Lower lobe of right lung (tissue), 2 donors: ENCODE measurements at places on chromosomes 16 and 17. TPM values are rescaled to one million over a fixed set of nuclear protein-coding genes. Genes with fewer than 3 reads are reported as not detected.

Gene NACA2
- total RNA-seq, result not detected

Gene KRT20
- total RNA-seq, result not detected

Gene TMIGD1
- not detected for total RNA-seq

Gene TAT
- total RNA-seq, result not detected

Gene HAS3
- total RNA-seq, result 12.6 TPM

Gene FOXL1
- 0.83 TPM for total RNA-seq

Gene DOC2A
- 6.4 TPM for total RNA-seq

Gene ATXN7L3
- total RNA-seq, result 67.4 TPM

Gene KRT9
- not detected for total RNA-seq

Gene CDH11
- total RNA-seq, result 94.1 TPM

Gene CHP2
- 0.80 TPM for total RNA-seq

Gene RPGRIP1L
- total RNA-seq, result 6.6 TPM

Gene YPEL3
- 113 TPM for total RNA-seq

- peak overlapping the region; percentile 93 for H3K27ac ChIP-seq
- H3K27me3 ChIP-seq, result no peaks in the 10 kb centered on the region
- peaks cover 7% of the 10 kb centered on the region for H3K36me3 ChIP-seq
- H3K4me1 ChIP-seq, result peaks cover 26% of the 10 kb centered on the region
- peak overlapping the region; percentile 93 for H3K4me3 ChIP-seq
Observed at GRCh38 chr16:53503991-53504663, 1.1 kb upstream of the AKTIP start.

DNA sequence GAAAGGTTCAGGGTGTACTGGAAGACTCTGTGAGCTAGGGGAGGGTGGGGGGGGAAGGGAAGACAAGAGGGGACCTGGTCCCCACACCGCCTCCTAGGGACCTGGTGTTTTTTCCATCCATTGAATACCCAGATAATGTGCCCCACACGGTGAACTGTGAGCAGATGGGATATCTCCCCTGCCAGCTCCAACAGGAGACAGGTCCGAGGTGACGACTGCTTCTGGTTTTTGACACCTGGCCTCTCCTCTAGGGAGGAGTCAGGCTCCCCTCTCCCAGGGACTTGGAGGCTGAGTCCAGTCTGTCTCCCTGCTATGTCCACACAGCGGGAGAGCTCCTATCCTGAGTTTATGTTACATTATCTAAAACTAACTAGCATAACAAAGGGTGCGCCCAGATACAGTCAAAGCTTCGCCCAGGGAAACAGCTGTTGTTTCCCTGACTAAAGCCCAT lies 1.8 kb downstream of the MARVELD3 start:
- peaks cover 29% of the 10 kb centered on the region for H3K27me3 ChIP-seq
- no peak overlapping the region for H3K27ac ChIP-seq
- DNase-seq, result no peak
- H3K4me3 ChIP-seq, result no peak overlapping the region

DNA sequence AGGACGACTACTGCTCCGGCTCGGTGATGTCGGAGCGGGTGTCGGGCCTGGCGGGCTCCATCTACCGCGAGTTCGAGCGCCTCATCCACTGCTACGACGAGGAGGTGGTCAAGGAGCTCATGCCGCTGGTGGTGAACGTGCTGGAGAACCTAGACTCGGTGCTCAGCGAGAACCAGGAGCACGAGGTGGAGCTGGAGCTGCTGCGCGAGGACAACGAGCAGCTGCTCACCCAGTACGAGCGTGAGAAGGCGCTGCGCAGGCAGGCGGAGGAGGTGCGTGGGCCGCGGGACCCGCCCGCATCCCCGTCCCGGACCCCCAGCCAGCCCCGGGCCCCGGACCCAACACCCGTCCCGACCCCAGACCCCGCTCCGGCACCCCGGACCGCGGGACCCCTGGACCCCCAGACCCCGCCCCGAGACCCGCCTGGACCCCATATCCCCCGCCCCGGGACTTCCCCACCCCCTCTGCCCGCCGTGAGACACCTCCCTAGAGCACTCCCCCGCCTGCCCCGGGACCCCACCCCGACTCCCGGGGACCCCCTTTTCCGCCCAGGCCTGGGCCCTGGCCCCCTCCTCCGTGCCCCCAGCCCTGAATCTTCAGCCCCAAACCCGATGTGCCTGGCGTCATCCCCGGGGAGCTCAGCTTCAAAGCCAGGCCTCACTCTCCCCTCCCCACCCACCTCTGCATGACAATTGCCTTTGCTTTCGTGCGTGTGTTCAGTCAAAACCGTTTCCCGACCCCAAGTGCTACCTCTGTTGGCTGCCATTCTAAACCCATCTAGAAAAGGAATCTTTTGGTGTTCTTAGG lies 594 bp downstream of the MAPK8IP3 start:
- H3K27ac ChIP-seq, result peak overlapping the region; percentile 97
- H3K27me3 ChIP-seq, result no peaks in the 10 kb centered on the region
- peaks cover 27% of the 10 kb centered on the region for H3K4me1 ChIP-seq
- H3K4me3 ChIP-seq, result peak overlapping the region; percentile 99

GRCh38 chr16:48462106-48462740 lies 77.0 kb upstream of the SIAH1 start:
- H3K36me3 ChIP-seq, result no peaks in the 10 kb centered on the region
- H3K4me3 ChIP-seq, result no peak overlapping the region
- H3K27me3 ChIP-seq, result no peaks in the 10 kb centered on the region
- DNase-seq, result no peak
- H3K4me1 ChIP-seq, result no peaks in the 10 kb centered on the region
- H3K27ac ChIP-seq, result no peak overlapping the region

GRCh38 chr16:88437367-88437964 lies 15.6 kb upstream of the ZFPM1 start:
- DNase-seq, result peak; percentile 69
- H3K27ac ChIP-seq, result no peak overlapping the region
- no peak overlapping the region for H3K4me3 ChIP-seq
- H3K36me3 ChIP-seq, result no peaks in the 10 kb centered on the region
- H3K4me1 ChIP-seq, result peaks cover 8% of the 10 kb centered on the region

GRCh38 chr17:76266244-76266938 lies 1.2 kb downstream of the UBALD2 start:
- H3K4me1 ChIP-seq, result peaks cover 78% of the 10 kb centered on the region
- peaks cover 23% of the 10 kb centered on the region for H3K36me3 ChIP-seq
- peak overlapping the region; percentile 92 for H3K4me3 ChIP-seq
- H3K27ac ChIP-seq, result peak overlapping the region; percentile 93
- no peak for DNase-seq

GRCh38 chr17:42797067-42798007 lies 1.2 kb downstream of the COA3 start:
- no peak for DNase-seq
- H3K27ac ChIP-seq, result peak overlapping the region; percentile 83
- H3K4me1 ChIP-seq, result peaks cover 20% of the 10 kb centered on the region

DNA sequence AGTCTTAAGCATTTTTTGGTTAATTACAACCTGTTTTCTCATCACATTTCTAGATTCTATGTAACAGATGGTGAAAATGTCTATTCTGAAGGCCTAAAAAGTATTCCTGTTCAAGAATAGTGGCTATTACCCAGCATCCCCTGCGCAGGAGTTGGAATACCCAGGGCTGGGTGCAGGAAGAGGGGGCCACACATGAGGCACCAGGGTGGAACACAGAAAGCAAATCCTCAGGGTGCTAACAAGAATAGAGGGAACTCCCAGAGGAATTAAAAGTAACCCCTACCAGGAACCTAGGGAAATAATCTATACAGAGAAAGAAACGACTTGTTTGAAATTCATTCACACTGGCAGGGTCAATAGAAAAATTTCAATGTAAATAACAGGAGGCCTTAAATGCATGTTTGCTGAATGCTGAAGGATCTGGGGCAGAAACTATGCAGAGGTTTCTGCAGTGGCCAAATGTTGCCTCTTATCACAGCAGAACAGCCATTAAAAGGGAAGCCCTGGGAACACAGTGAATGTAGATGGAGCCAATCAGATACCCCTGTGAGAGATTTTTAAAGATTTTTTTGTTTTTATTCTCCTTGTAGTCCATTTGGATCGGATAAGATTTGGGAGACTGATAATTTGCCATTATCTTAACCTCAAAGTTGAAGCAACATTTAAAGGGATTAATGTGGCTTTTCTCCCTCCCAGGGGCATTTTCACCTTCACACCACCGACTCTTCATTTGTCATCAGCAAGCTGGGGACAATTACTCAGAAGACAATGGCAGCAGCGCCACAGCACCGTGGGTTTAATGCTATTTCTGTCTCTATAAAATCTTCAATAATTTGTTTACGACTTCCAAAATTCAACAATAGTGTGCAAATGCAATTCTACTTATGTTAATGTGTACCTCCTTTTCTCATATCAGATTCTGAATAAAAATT lies 196.0 kb upstream of the PSMD7 start:
- H3K36me3 ChIP-seq, result no peaks in the 10 kb centered on the region
- H3K4me3 ChIP-seq, result no peak overlapping the region
- no peak for DNase-seq
- no peaks in the 10 kb centered on the region for H3K27me3 ChIP-seq

- no peak overlapping the region for H3K27ac ChIP-seq
- H3K4me1 ChIP-seq, result peaks cover 28% of the 10 kb centered on the region
- no peak for DNase-seq
- no peak overlapping the region for H3K4me3 ChIP-seq
- H3K36me3 ChIP-seq, result no peaks in the 10 kb centered on the region
- no peaks in the 10 kb centered on the region for H3K27me3 ChIP-seq
Observed at GRCh38 chr16:82050909-82051357, 15.9 kb downstream of the HSD17B2 start.

GRCh38 chr17:29252101-29252791 lies 5.6 kb downstream of the CRYBA1 start:
- no peak overlapping the region for H3K27ac ChIP-seq
- DNase-seq, result no peak
- peaks cover 46% of the 10 kb centered on the region for H3K4me1 ChIP-seq

DNA sequence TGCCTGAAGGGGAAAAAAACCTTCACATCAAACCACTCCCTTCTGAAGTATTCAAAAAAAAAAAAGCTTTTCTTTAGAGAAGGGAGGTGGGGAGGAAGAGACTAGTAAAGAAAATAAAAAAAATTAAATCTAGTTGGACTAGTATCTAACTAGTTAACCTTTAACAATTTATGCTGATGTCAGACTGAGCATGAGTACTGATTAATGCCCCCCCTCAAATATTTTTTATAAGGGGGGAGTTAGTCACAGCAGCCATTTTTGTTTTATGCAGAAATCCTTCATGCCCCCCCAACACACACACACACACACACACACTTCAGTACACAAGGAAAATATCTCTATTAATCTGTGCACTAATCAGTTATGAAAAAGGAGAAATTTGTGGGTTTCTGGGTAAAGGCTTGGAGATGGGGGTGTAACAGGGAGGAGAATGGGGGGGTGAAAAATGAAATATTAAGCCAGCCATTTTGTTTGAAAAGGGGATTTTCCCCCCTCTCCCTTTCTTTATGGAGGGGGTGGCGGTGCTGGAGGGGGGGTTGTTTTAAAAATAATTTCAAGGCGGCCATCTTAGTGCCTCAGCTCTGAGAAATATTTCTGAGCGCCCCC lies 4.7 kb upstream of the CHD3 start:
- peaks cover 62% of the 10 kb centered on the region for H3K4me1 ChIP-seq
- no peak for DNase-seq
- H3K27ac ChIP-seq, result peak overlapping the region; percentile 24
- peak overlapping the region; percentile 41 for H3K4me3 ChIP-seq

DNA sequence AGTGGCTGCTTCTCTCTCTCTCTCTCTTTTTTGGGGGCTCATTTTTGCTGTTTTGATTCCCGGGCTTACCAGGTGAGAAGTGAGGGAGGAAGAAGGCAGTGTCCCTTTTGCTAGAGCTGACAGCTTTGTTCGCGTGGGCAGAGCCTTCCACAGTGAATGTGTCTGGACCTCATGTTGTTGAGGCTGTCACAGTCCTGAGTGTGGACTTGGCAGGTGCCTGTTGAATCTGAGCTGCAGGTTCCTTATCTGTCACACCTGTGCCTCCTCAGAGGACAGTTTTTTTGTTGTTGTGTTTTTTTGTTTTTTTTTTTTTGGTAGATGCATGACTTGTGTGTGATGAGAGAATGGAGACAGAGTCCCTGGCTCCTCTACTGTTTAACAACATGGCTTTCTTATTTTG lies 7.7 kb upstream of the TMEM235 start:
- H3K4me1 ChIP-seq, result peaks cover 23% of the 10 kb centered on the region
- no peak overlapping the region for H3K4me3 ChIP-seq
- no peaks in the 10 kb centered on the region for H3K36me3 ChIP-seq
- no peaks in the 10 kb centered on the region for H3K27me3 ChIP-seq

GRCh38 chr17:28144019-28144418 lies 101.5 kb downstream of the NLK start:
- no peaks in the 10 kb centered on the region for H3K36me3 ChIP-seq
- no peaks in the 10 kb centered on the region for H3K4me1 ChIP-seq
- no peak for DNase-seq
- no peaks in the 10 kb centered on the region for H3K27me3 ChIP-seq

DNA sequence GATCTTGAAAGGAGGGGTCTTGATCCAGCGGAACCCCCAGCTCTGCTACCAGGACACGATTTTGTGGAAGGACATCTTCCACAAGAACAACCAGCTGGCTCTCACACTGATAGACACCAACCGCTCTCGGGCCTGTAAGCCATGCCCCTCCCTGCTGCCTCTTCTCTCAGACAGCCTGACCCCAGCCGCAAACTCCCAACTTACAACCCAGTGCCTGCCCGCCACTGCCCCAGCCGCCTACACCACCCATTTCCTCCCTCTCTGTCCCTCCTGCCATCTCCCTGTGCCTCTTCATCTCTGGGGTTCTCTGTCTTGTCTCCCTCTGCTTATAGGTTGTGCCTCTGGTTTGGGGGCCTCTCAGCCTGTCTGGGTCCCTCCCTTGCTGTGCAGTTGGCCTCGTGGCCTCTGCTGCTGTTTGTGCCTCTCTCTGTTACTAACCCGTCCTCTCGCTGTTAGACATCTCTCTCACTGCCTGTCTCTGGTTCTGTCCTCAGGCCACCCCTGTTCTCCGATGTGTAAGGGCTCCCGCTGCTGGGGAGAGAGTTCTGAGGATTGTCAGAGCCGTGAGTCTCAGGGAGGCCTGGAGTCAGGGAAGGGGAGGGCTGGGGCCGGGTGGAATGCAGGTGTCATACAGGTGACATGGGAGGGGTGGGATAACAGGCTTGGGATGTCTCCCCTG lies 9.6 kb downstream of the ERBB2 start:
- no peak overlapping the region for H3K27ac ChIP-seq
- H3K4me3 ChIP-seq, result no peak overlapping the region
- H3K36me3 ChIP-seq, result peaks cover 74% of the 10 kb centered on the region
- no peaks in the 10 kb centered on the region for H3K27me3 ChIP-seq
- peaks cover 28% of the 10 kb centered on the region for H3K4me1 ChIP-seq
